ENCODE measurements at places on chromosomes 4 and X. TPM values are rescaled to one million over a fixed set of nuclear protein-coding genes. Genes with fewer than 3 reads are reported as not detected.

DNA sequence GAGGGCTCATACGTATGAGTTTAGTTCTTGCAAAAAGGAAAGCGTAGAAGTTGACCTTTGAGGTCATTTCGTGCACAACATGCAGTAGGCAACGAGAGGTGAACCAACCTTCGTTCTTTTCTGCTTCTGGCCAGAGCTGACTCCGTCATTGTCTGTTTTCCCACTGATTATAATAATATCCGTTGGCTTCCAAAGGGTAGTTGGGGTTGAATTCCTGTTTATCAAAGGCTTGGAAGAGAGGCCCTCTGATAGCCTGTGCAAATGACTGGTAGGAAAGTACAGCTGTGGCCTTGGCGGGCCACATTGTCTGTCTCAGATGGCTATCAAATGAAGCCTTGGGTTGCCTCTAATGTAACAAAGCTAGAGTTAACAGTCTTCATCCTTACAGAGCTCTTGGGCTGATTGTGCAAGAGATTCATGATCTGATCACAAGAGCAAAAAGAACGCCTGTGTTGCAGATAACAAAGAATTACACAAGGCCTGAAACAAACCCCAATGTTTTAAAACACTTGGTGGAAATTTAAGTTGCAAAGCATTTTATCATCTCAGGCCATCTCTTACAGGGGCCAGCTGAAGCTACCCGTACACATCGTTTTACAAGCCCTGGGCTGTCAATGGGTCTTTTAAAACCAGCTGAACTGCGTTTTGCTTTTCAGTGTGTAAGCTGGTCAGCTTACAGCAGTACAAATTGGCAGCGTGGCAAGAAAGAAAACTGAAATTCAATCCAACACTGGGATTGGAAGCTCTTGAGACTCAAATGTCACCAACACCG, 46.1 kb upstream of the FAM9C start:
- H3K4me3 ChIP-seq, result no peak overlapping the region
- H3K36me3 ChIP-seq, result no peaks in the 10 kb centered on the region
- H3K27ac ChIP-seq, result peak overlapping the region; percentile 87
- H3K27me3 ChIP-seq, result no peaks in the 10 kb centered on the region
- DNase-seq, result no peak
- peaks cover 72% of the 10 kb centered on the region for H3K4me1 ChIP-seq

The ARSJ gene
- 7.8 TPM for polyA plus RNA-seq

DNA sequence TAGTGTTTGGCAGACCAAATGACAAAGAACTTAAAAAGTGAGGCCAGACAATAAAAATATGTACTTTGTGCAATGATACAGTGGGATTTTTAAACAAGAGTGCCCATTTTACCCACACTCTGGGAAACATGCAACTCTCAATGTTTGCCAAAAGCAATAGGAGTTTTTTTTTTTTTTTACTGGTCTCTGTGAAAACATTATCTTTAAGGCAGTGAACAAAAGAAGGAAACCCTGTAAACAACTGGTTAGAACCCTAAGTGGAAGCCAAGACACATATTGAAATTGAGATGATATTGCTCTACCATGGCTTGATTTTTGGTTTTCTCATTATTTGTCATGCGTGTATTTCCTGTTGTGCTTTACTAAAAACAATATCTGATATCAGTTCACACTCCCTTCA, 67.2 kb upstream of the PPP3CA start:
- DNase-seq, result no peak
- no peaks in the 10 kb centered on the region for H3K36me3 ChIP-seq
- no peaks in the 10 kb centered on the region for H3K4me1 ChIP-seq
- no peak overlapping the region for H3K4me3 ChIP-seq
- H3K27ac ChIP-seq, result no peak overlapping the region

The ADGRG4 gene
- polyA plus RNA-seq, result not detected

The IL2RG gene
- 3.1 TPM for polyA plus RNA-seq

The PABPC1L2B gene
- polyA plus RNA-seq, result not detected

The RFC1 gene
- polyA plus RNA-seq, result 73.8 TPM

DNA sequence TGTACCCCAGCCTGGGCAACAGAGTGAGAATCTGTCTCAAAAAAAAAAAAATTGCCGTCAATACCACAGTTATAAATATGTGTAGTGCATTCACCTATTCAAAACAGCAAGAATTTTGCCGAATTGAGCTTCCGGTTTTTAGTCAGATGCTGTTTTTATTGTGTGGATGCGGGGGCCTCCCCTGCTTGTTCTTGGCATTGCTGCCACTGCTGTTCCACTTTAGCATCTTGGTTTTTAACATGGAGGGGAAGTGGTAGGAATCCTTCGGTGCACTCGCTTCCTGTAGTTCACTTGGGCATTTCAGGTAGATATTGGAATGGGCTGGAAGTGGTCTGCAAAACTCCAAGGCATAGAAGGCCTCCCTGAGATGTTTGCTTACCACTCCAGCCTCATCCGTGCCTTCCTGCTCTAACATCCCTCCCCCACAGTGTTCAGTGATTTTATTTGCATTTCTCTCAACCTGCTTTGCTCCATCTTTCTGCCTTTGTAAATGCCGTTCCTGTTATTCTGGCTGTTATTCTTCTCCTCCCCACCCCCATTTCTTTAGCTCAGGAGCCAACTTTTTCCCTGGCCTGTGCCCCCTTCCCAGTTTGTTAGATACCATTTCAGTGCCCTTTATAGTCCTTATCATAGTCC, 25.5 kb downstream of the MOB1B start:
- no peak overlapping the region for H3K27ac ChIP-seq
- H3K4me1 ChIP-seq, result peaks cover 35% of the 10 kb centered on the region
- peak; percentile 57 for DNase-seq
- no peaks in the 10 kb centered on the region for H3K36me3 ChIP-seq

- no peak overlapping the region for H3K27ac ChIP-seq
- no peaks in the 10 kb centered on the region for H3K27me3 ChIP-seq
- H3K4me1 ChIP-seq, result no peaks in the 10 kb centered on the region
- no peak overlapping the region for H3K4me3 ChIP-seq
- no peaks in the 10 kb centered on the region for H3K36me3 ChIP-seq
Observed at GRCh38 chrX:153102418-153102817, 30.2 kb downstream of the PNMA6A start.

Data from left lung (tissue), 14 donors.